Testis (tissue), 5 donors: ENCODE measurements at places on chromosomes 12 and 14. TPM values are rescaled to one million over a fixed set of nuclear protein-coding genes. Genes with fewer than 3 reads are reported as not detected.

Gene ADAM20
- 4.0 TPM for total RNA-seq

Gene RHEBL1
- total RNA-seq: 1.7 TPM

Gene EPYC
- total RNA-seq: not detected

Gene KLRK1
- 1.3 TPM for total RNA-seq

DNA sequence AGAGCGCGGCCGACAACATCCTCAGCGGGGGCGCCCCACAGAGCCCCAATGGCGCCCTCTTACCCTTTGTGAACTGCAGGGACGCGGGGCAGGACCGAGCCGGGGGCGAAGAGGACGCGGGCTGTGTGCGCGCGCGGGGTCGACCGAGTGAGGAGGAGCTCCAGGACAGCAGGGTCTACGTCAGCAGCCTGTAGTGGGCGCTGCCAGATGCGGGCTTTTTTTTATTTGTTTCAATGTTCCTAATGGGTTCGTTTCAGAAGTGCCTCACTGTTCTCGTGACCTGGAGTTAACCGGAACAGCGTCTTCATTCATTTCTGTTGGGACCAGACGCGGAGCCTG is 103.8 kb upstream of the FKBP4 start:
- peak; percentile 60 for DNase-seq

DNA sequence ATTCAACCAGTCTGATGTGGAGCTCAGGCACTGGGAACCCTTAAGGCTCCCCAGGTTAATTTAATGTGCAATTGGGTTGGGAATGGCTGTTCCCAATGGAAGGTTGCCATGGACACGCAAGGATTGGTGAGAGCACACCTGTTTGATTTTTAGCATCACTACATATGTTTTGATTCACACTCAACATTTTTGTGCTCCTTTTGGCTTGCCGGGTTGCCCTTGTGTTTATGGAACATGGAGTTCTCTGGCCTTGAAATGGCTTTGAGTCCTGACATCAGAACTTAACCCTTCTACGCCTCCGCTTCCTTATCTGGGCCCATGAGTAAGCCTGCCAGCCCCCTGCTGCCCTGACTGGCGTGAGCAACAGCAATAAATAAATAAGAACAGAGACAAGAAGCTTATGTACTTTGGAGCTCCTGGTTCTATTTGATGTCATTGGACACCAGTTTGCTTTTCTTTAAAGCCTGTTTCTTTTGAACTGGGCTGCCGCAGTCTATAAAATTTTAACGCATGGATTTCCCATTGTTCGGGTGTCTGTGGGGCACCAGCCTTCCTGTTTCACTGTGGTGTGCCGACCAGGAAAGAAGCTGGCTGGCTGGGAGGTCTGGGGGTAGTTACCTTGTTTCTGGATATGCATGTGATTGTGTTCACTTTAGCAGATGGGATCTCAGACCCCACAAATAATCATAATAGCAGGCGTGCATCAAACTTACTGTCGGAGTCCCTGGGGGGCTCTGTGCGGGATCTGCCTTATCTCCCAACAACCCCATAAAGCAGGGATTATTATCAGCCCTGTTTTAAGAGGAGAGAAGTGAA is 27.8 kb downstream of the TBX3 start:
- peak; percentile 70 for DNase-seq

DNA sequence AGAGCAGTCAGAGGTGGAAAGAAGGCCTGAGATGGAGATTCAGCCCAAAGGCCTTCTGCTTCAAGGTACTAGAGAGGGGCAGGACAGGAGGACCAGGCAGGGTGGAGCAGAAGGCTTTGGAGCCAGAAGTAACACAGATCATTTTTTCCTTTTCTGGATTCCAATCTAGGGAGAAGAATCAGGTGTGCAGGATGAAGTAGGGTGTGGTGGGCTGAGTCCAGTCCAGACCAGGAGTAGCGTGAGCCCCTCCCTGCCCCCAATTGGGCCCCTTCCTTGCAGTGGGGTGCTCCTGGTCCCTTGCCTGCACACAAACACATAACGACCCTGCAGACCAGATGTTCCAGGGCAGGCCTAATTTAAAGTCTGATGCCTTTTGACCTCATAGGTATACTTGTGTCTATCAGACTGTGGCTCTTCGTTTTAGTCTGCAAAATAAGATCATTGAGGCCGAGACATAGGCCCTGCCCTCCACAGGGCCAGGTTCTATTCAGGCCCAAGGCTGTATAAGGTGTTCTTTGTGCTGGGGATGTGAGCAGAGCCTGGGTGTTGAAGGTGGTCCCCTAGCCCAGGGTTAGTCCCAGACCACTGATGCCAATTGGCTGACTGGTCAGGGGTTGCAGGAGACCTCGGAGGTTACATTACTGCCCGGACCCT is 1.0 kb upstream of the NYNRIN start:
- no peak for DNase-seq

Gene DNAH10
- 29.3 TPM for total RNA-seq

Gene B4GALNT1
- 3.2 TPM for total RNA-seq

GRCh38 chr14:57227083-57227482 is 41.6 kb downstream of the EXOC5 start:
- DNase-seq: no peak

DNA sequence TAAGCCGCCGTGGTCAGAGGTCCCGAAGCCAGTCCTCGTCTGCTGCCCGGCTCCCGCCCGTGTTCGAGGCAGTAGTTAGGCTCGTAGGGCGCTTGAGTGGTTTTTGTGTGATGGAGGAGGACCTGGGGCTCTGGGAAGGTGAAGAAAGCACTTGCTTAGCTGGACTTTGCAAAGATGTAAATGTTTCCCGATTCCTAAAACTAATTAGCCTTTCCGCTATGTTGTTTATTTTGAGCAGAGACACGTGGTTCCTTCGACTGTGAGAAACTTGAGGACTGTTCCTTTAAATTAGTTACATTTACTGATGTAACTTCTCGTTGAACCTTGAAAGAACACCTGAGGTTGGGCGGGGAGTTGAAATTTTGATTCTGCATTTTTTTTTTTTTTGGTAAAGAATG is 33.9 kb downstream of the MIA2 start:
- no peak for DNase-seq

Gene GPR135
- 33.1 TPM for total RNA-seq

- DNase-seq: peak; percentile 48
Observed at GRCh38 chr14:92514844-92515514, 1.4 kb downstream of the RIN3 start.

GRCh38 chr14:89973234-89973823 is 17.6 kb downstream of the TDP1 start:
- peak; percentile 85 for DNase-seq

- DNase-seq: no peak
Observed at GRCh38 chr12:89756194-89756584, 47.6 kb upstream of the ATP2B1 start.

- no peak for DNase-seq
Observed at GRCh38 chr14:74019408-74020137, 424 bp downstream of the BBOF1 start.

- DNase-seq: no peak
Observed at GRCh38 chr14:60125918-60126317, 34.2 kb downstream of the PCNX4 start.
